ENCODE measurements at places on chromosomes 12 and 14.

GRCh38 chr14:24426150-24426911 is 3.1 kb downstream of the CBLN3 start:
- DNase-seq, result no peak

DNA sequence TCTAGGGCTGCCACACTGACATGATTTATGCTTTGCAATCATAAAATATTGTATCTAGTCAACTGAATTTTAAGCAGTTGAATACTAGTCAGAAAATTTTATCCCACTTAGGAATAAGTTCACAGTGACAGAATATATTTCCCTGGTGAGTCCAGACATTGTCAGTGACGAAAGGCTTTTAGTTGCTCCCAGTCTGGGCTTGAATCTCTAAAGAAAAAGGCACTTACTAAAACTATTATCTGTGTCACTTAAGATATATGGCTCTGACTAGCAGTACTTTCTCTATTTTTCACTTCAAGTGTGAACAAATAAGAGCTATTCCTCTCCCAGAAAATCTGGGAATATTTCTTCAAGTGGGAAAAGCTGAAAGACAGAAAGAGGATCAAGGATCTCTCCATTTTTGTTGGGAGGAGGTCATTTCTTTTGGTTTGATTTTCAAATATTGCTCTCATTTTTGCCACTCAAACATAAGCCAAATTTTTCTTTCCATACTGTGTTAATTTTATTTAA is 1262.3 kb upstream of the USP15 start:
- no peak for DNase-seq

DNA sequence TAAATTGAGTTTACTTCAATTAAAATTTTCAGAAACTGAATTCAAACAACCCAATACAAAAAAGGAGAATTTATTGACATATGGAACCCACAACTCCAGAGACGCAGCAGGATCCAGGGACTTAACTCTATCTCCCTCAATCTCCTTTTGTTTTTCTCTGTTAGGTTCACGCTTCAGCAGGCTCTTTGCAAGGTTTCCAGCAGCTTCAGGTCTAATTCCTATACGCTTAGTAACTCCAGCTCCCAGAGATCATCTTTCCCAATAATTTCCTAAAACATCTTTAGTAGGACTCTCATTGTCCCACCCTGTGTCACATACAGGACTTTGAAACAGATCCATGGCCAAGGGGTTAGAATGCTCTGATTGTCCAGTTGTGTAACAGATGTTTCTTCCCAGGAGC is 175.2 kb downstream of the RMST start:
- no peak for DNase-seq

DNA sequence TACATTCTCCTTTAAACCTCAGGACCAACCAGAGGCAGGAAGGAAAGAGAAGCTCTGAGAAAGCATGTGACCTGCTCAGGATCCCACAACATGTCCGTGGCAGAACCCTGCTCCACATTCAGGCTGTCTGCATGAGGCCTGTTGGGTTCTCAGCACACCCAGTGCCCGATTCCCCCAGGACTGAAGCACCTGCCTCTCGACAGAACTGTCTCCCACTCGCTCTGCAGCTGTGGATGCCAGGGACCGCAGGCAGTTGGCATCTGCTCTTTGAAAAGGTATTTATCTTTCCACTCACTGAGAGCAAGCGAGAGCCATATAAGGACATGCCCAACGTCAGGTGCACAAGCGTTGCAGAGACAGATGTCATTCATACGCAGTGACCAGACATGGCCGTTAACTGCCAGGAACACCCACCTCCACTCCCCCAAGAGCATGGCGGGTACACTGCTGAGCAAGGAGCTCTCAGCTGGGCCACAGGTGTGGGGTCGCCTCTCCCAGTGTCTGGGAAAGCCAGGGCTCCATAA is 18.9 kb downstream of the PITPNM2 start:
- no peak for DNase-seq

DNA sequence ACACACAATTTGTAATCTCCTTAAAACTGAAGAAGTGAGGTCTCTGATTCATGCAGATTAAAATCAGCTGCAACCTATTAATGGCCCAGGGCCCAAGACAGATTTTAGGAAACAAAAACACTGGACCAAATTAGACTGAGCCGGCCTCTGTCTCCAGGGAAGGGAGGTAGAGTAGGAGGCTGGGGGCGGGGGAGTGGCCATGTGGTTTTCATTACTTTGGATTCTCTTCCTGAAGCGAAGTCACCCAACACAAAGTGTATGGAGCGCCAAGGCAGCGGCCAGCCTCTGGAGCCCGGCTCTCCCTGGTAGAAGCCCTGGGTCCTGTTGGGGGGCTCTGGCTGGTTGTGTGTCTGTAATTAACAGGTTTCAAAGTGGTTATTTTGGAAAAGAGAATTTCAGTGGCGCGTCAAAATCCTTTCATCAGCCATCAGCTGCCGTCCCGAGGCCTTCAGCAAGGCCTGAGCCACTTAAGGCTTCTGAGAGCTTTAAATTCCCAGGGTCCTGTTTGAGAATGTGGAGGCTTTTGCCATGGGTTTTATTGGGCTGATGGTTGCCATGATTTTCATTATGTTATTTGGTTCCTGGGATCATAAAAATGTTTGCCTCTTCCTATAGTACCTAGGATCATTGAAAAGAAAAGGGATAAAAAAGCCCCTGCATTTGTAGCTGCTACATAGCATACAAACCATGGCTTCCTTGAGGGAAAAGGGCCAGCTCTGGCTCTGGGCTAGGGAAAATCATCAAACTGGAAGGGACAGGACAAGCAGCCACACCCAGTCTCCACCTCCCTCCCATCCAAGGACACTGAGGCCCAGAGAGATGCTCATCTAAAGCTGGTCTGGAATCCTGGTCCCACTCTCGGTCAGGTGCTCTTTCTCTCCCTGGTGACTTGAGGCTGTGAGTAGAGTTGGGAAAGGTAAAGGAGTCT is 282.4 kb downstream of the ZFP36L1 start:
- DNase-seq, result no peak

DNA sequence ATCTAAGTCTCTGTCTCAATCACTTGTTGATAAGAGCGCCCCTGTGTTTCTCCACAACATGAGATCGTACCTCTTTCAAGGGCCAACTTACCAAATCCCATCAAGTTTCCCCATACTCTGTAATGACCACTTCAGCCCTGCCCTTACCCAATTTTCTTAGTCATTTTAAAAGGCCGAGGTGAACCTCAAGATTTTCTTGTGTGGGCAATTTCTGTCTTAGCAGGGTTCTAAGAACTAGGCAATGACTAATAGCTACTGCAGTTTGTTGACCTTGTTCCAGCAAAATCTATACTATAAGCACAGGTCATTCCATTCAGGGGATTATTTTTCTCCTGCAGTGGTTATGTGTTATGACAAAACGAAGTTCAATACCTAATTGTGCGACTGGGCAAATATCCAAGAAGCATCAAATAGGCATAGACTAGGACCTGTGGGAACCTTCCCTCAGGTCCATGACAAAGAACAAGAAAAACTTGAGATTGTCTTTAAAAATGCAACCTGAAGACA is 359.8 kb downstream of the PCNX1 start:
- no peak for DNase-seq
